Urinary bladder (tissue), 4 donors: ENCODE measurements at places on chromosomes 5 and 9. TPM values are rescaled to one million over a fixed set of nuclear protein-coding genes. Genes with fewer than 3 reads are reported as not detected.

RANBP17 gene
- total RNA-seq: 96.5 TPM

GLRA1 gene
- total RNA-seq: not detected

IFNA2 gene
- total RNA-seq: not detected

TEK gene
- total RNA-seq: 36.5 TPM

TAS2R1 gene
- not detected for total RNA-seq

- DNase-seq: no peak
These were observed 16.4 kb downstream of the CSF1R start for GRCh38 chr5:150069672-150070627.

GRCh38 chr9:13786131-13786530, 506.6 kb upstream of the MPDZ start:
- no peak for DNase-seq

- no peak for DNase-seq
These were observed 346.1 kb downstream of the DIRAS2 start for GRCh38 chr9:90296539-90296938.

DNA sequence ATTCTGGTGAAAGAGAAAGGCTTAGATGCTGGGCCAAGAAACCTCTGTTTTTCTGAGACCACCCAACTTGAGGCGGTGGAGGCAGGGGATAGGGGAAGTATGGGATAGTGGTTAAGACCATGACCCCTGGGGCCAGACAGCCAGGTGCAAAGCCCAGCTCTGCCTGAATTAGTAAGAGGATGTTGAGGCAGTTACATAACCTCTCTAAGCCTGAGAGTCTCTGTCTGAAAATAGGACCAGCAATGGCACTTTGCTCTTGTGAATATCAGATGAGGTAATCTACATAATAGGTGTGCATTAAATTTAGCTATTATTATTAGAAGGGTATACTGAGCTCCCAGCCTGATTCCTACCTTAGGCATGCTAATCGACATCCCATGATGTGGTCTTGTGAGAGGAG, 68.2 kb downstream of the DOCK2 start:
- no peak for DNase-seq

- DNase-seq: no peak
These were observed 265.0 kb downstream of the GOLPH3 start for GRCh38 chr5:31909073-31909472.
